ENCODE measurements at places on chromosomes 6 and 20.

DNA sequence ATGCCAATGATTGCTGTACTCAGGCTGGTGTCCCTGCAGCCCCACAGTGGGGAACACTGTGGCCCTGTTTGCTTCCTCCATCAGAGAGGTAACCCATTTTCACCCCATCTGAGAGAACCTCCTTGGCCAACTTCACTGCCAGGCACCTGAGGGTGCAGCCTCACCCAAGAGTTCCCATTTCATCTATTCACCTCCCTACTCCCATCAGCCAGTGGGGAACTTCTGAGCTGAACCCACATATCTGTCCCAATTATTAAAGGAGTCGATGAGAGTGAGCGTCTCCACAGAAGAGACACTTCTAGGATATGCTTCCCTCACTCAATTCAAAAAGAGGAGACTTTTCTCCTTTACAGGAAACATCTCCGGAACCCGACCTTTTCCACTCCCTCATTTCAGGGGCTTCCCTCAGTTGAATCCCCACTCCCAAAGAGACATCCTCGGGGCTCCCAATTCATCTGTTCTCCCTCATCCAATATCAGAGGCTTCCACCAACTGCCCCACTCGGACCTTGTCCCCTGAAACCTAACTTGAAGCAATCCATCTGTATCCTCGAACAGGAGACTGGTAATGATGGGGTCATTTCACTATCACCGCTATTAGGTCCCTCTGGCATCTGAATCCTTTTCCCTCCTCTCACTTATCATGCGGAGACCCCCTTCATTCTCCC lies 988 bp downstream of the UBE2V1 start:
- no peak for DNase-seq

- DNase-seq, result no peak
Measured at GRCh38 chr20:33183312-33183711, 15.4 kb downstream of the BPIFA2 start.

DNA sequence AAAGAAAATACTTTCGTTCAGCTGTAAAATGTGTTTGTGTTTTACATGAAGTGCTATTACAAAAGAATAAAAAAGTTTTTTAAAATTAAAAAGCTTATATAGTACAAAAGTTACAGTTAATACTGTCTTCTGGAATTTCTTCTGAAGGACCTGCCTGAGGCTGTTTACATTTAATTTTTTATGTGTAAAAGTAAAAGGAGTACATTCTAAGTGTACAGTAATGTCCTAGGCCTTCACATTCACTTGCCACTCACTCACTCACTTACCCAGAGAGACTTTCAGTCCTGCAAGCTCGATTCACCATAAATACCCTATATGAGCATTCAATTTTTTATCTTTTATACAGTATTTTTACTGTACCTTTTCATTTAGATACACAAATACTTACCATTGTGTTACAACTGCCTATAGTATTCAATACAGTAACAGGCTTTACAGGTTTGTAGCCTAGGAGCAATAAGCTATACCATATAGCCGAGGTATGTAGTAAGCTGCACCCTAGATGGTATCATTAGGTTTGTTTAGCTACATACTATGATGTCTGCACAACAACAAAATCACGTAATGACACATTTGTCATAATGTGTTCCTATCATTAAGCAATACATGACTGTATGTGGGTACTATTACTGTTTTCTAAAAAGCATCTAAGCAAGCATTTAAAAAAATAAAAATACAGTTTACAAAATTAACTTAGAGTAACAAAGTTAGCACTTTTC lies 33.0 kb downstream of the RNF146 start:
- DNase-seq, result no peak

DNA sequence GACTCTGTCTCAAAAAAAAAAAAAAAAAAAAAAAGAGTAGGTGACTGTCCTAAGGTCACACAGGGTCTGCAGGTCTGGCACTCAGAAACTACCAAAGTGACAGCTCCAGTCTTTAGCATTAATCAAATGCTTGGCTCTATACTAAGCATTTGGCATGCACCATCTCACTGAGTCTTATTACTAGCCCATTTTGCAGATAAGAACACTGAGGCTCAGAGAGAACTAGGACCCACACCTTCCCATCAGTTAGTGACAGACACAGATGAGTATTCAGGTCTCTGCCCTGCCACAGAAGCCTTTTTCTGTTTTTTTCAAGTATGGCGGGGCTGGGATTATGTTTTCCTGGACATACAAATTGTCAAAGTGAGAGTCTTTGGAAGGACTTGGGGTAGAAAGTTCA lies 23.1 kb upstream of the VSTM2L start:
- DNase-seq, result no peak

DNA sequence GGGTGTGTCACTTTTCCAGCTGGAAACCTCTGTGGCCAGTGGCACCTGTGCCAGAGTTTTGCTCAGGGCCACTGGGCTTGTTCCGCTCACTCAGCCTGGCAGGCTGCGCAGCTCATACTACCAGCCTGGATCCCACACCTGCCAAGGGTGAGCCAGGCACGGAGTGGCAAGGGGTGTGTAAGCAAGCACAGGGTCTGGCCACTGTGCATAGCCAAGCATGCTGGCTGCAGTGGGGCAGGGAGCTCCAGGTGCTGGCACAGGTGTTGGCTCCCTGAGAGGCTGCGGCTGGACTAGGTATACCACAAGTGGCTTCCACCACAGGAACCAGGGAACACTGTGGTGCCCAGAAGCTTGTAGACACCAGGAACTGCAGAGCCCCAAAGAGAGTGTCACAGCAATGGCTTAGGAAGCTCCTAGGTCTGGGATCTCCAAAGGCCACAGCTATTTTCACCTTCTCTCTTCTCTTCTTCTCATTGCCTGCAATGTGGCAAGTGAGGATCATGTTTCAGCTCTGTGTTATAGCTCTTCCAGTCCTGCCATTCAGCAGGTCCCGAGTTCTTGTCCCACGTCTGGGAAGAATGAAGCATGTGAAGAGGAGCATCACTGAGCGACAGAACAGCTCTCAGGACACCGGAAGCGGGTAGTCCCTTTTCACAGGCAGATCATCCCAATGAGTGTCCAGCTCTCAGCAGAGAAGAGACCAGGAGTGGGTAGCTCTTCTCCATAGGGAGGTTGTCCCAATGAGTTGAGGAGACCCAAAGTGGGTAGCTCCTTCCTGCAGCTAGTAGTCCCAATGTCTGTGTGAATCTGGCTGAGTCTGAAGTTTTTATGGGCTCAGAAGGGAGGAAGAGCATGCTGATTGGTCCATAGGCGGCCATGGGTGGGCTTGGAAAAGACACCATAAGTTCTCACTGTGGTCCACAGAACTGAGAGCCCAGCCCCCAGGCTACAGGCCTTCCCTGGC lies 41.3 kb downstream of the WASF1 start:
- DNase-seq, result no peak

DNA sequence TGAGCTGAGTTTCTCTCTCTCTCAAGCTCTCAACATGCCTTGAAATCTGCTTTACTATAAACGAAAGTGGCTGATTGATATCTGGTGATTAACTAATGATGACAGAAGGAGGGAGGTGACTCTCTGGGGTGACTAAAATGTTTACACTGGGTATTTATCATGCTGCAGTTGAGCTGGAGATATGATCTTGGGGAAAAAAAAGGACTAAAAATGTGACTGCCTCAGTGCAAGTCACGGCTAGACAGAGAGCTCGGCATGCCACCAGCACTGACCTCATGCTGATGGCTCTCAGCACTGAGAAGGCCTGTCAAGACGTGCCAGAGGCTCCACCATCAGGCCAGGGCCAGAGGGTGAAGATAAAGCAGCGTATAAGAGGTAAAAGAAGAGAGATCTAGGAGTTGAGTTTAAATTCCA lies 103.1 kb upstream of the SPACA1 start:
- DNase-seq, result peak; percentile 17

- no peak for DNase-seq
Measured at GRCh38 chr6:37101991-37102298, 68.0 kb upstream of the PIM1 start.

- DNase-seq, result no peak
Measured at GRCh38 chr6:37309046-37309445, 44.7 kb upstream of the RNF8 start.

Measured in midbrain (tissue), 1 donor.